Fibroblast of mammary gland (primary cell): ENCODE measurements at places on chromosomes 4 and X.

DNA sequence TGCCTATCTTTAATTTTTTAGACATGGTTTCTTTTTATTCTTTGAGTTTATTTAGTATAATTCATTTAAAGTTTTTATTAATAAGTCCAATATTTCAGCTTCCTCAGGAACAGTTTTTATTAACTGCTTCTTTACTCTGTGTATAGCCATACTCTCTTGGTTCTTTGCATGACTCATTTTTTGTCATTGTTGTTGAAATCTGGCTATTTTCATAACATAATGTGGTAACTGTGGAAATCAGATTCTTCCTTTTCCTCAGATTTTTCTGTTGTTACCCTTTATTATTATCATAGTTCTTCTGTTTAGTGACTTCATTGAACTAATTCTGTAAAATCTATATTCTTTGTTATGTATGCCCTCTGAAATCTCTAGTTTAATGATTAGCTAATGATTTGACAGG, 124.9 kb upstream of the CYSLTR1 start:
- DNase-seq: peak; percentile 11

GRCh38 chr4:132767901-132768300, 381.2 kb upstream of the PCDH10 start:
- DNase-seq: no peak

- DNase-seq: no peak
Measured at GRCh38 chr4:155684892-155685541, 18.4 kb downstream of the GUCY1A1 start.

GRCh38 chrX:119647552-119648420, 41.6 kb upstream of the NKRF start:
- no peak for DNase-seq

DNA sequence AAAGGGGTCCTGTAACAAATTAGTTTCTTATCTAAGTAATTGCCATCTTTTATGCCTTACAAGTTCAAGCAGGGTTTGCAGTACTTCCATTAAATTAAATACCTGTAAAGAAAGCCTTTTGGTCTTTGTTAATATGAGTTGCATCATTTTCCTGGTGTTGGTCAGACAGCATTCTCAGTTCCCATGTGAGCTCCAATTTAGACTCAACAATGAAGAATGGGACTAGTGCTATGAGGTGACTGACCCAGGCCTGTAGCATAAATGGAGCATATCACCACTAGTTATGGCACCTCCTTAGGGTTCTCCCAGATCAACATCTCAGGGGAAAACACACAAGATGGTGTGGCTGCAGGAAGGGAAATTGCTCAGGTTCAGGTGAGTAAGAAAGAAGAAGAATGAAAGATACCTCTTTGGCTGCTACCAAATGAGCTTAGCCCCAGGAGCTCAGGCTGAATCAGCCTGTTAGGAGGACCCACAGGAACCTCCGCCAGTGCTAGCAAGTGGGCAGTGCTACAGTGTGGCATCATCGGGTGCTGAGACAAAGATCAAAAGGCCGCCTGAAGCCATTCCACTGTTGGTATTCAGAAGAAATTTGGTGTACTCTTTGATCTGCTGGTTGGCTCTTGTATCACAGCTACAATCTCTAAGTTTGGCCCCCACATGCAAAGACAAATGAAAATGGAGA, 1.8 kb downstream of the TTC29 start:
- DNase-seq: no peak

- DNase-seq: no peak
Measured at GRCh38 chr4:117357437-117357836, 272.1 kb upstream of the TRAM1L1 start.

GRCh38 chrX:110172215-110172614, 145.7 kb downstream of the AMMECR1 start:
- DNase-seq: no peak

- DNase-seq: no peak
Measured at GRCh38 chr4:67896421-67897065, 12.7 kb upstream of the TMPRSS11D start.

DNA sequence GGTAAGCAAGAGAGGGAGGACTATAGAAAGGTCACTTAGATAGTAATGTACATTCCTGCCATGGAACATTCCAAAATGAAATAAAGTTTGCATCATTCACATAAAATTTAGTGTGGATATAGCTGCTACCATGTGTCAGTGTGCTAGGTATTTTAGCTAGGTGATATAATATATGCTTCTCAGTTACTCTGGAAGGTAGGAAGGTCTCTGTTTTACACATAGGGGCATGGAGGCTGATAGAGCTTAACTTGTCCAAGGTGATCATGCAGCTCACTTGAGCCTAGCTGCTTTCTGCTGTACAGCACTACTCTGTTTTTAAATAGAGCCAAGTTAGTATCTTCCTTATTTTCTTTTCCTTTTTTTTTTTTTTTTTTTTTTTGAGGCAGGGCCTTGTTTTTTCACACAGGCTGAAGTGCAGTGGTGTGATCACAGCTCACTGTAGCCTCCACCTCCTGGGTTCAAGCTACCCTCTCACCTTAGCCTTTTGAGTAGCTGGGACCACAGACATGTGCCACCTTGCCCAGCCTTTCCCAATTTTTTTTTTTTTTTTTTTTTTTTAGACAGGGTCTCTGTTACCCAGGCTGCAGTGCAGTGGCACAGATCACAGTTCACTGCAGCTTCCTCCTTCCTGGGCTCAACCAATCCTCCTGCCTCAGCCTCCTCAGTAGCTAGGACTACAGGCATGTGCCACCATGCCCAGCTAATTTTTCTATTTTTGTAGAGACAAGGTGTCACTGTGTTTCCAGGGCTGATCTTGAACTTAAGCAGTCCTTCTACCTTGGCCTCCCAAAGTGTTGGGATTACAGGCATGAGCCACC, 10.4 kb downstream of the AFF1 start:
- no peak for DNase-seq

- no peak for DNase-seq
Measured at GRCh38 chrX:75076429-75076828, 79.7 kb downstream of the ABCB7 start.

- DNase-seq: no peak
Measured at GRCh38 chr4:5678977-5679376, 29.4 kb downstream of the EVC2 start.

- DNase-seq: no peak
Measured at GRCh38 chrX:46733226-46733625, 25.7 kb downstream of the SLC9A7 start.

DNA sequence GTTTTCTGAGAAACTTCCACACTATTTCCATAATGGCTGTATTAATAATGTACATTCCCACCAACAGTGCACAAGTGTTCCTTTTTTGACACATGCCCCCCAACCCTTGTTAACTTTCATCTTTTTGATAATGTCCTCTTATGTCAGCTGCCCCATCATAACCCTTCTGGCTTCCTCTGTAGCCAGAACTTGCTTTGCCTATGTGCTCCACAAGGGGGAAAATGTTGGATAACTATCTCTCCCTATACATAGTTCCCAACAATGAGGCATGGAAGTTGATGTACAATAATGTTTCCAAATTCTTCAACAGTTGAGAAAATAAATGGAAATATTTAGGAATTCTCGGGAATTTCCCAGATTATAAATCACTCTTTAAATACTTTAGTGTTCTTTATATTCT, 142.9 kb downstream of the ASB9 start:
- no peak for DNase-seq

DNA sequence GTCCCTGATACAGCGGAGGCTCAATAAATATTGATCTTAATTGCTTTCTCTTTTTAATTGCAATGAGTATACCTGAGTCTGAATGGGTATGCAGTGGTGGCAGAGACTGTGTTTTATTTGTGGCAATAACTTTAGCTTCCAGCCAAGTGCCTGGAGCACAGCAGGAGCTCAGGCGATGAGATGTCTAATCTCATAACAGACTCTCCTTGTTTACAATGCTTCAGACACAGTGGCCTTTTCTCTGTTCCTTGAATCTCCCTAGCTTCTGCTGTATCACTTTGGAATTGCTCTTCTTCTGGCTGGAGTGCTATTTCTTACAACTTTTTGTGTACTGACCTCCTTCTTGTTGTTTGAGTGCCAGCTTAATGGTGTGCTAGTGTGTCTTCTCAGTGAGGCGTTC, 91.5 kb upstream of the UNC5C start:
- no peak for DNase-seq

- peak; percentile 20 for DNase-seq
Measured at GRCh38 chrX:13863324-13863723, 46.4 kb upstream of the GPM6B start.

- DNase-seq: no peak
Measured at GRCh38 chr4:159098482-159099127, 4.3 kb upstream of the RAPGEF2 start.

DNA sequence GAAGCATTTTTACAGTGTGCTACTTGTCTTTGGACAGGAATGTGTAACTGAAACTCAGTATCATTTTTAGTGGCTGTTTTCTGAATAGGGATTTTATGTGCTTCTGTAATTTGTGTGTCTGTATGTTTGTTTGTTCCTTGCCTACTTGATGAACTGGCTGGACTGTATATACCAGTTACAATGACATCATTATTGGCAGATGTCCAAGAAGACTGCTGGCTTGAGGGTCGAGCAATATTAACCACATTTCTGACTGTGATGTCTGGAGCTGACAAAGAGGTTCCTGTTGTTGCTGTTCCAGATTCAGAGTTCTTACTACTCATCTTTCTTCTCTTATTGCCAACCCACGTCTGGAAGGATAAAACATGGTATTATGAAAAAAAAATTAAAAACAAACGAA, 33.0 kb downstream of the HDX start:
- DNase-seq: peak; percentile 64

DNA sequence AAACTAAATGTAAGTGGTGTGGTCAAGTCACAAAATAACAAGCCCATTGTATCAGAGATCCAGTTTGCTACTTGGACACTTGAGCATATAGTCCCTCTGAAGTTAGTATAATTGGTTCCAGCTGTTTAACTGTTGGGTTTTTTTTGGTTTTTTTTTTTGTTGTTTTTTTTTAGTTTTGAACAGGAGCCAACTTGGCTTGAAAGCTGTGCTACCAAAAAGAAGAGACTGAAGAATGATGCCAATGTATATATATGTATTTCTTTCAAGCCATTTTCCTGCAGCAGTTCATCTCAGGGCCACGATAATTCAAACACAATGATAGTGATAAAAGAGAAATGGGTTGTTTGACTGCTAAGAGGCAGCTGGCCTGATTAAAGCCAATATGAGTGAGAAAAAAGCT, 138.3 kb downstream of the PCDH18 start:
- peak; percentile 74 for DNase-seq

- no peak for DNase-seq
Measured at GRCh38 chr4:185936650-185937376, 124.8 kb upstream of the SORBS2 start.

- peak; percentile 39 for DNase-seq
Measured at GRCh38 chr4:87949961-87950360, 25.6 kb upstream of the SPP1 start.

- DNase-seq: peak; percentile 1
Measured at GRCh38 chrX:25544641-25545040, 528.9 kb upstream of the ARX start.

GRCh38 chr4:25310066-25310802, 2.3 kb upstream of the ZCCHC4 start:
- DNase-seq: no peak

DNA sequence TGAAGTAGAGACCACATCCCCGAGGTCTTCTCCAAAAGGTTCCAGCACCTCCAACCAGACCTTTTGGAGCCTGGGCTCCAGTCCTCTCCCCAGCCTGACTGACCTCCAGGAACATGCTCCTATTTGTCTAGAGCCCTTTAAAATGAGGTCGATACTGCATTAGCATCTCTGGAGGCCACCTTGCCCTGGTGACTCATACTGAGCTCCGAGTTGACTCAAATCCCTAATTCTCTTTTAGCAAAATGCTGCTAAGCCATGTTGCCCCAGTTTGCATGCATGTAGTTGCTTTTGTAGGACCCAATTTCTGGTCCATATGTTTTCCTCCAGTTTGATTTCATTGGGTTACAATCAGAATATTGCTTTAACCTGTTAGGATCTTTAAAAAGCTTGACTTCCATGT, 43.5 kb upstream of the CITED1 start:
- peak; percentile 39 for DNase-seq

DNA sequence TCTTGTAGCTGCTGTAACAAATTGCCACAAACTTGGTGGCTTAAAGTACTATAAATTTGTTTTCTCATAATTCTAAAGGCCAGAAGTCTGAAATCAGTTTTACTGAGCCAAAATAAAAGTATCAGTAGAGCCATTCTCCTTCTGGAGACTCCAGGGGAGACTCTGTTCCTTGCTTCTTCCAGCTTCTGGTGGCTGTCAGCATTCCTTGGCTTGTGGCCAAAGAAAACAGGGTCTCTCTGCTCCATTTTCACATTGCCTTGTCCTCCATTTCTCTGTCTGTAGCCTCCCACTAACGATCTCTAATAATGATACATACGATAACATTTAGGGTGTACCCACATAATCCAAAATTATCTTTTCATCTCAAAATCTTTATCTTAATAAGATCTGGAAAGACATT, 200.4 kb downstream of the MAB21L2 start:
- no peak for DNase-seq

DNA sequence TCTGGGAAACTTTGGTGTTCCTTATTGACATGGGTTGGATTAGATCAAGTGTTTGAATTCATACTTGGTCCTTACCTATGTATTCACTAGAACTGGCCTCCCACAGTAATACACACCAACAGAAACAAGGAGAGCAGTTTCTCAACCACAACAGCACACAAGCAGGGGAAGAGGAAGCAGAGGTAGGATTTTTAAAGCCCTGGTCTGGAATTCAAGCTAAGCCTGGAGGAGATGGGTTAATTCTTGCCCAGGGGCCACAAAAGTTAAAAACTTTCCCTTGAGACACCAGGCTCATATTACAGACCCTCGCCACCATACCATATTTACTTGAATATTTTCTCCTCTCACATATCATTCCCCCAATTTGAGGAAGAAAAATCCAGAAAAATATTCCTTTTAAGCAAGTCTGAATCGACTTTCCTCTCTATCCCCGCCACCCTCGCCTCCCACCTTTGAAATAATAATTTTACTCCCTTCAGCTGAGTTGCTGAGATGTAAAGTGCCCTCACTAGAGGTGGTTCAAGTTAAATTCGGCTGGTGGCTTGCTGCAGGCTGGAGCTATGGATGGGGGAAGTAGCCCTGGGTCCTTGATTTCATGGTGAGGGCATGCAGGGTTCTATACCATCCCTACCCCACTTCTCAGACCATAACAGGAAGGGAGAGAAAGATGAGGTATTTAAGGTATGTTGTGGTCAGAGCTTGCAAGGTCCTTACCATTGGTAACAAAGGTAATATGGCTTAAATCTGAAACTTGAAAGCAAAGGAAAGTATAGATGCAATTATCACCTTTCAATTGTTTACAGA, 440.2 kb downstream of the INPP4B start:
- no peak for DNase-seq

- DNase-seq: no peak
Measured at GRCh38 chr4:42720533-42720932, 63.6 kb upstream of the ATP8A1 start.

- no peak for DNase-seq
Measured at GRCh38 chrX:134732676-134733075, 74.4 kb upstream of the PLAC1 start.

DNA sequence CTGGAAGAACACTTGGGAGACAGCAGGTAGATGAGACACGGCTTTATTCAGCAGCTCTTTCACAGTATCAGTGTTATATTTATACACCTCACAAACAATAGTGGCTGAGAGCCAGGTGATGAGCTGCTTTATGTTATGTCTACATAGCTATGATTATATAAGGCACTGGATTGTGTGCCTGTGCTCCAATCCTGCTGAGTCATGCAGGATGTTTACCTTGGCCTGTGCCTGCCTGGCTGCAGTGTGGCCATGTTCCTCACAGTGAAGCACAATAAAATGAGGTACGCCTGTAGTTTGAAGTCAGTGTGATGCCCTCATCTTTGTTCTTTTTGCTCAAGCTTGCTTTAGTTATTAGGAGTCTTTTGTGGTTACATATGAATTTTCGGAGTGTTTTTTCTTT, 31.3 kb downstream of the CXCL13 start:
- peak; percentile 83 for DNase-seq

GRCh38 chrX:110412971-110413726, 54.5 kb downstream of the RTL9 start:
- peak; percentile 73 for DNase-seq
